ENCODE measurements at places on chromosomes 16 and 17. TPM values are rescaled to one million over a fixed set of nuclear protein-coding genes. Genes with fewer than 3 reads are reported as not detected.

MOSMO gene
- polyA plus RNA-seq, result 7.0 TPM

CCDC40 gene
- polyA plus RNA-seq, result 12.2 TPM

RAPGEFL1 gene
- polyA plus RNA-seq, result 10.1 TPM

CREBBP gene
- polyA plus RNA-seq, result 27.3 TPM

TLCD3A gene
- 20.3 TPM for polyA plus RNA-seq

MYH8 gene
- polyA plus RNA-seq, result not detected

NPIPB2 gene
- polyA plus RNA-seq, result 11.3 TPM

WNT9B gene
- polyA plus RNA-seq, result not detected

GPR142 gene
- polyA plus RNA-seq, result not detected

HOXB1 gene
- polyA plus RNA-seq, result 12.4 TPM

GPR179 gene
- polyA plus RNA-seq, result not detected

ARHGAP44 gene
- 16.5 TPM for polyA plus RNA-seq

VPS35 gene
- 146 TPM for polyA plus RNA-seq

SNAI3 gene
- 4.5 TPM for polyA plus RNA-seq

AP2B1 gene
- polyA plus RNA-seq, result 54.7 TPM

TPSG1 gene
- 0.77 TPM for polyA plus RNA-seq

KRTAP4-3 gene
- polyA plus RNA-seq, result not detected

HAS3 gene
- polyA plus RNA-seq, result 0.62 TPM

KRTAP9-8 gene
- polyA plus RNA-seq, result not detected

KRTAP17-1 gene
- not detected for polyA plus RNA-seq

ARL5C gene
- not detected for polyA plus RNA-seq

PIMREG gene
- 65.2 TPM for polyA plus RNA-seq

CISD3 gene
- polyA plus RNA-seq, result 20.6 TPM

ATP2A3 gene
- 15.8 TPM for polyA plus RNA-seq

PIK3R5 gene
- 0.09 TPM for polyA plus RNA-seq

KRT12 gene
- not detected for polyA plus RNA-seq

KRTAP1-1 gene
- not detected for polyA plus RNA-seq

DPEP2 gene
- polyA plus RNA-seq, result 0.82 TPM

GLIS2 gene
- polyA plus RNA-seq, result 10.3 TPM

FSCN2 gene
- polyA plus RNA-seq, result 2.4 TPM

NLRC3 gene
- polyA plus RNA-seq, result 0.61 TPM

CDH16 gene
- not detected for polyA plus RNA-seq

TPSD1 gene
- polyA plus RNA-seq, result not detected

CYB5B gene
- 122 TPM for polyA plus RNA-seq

TBC1D3I gene
- not detected for polyA plus RNA-seq

CCL14 gene
- polyA plus RNA-seq, result not detected

MYLK3 gene
- polyA plus RNA-seq, result 57.8 TPM

TBC1D3E gene
- polyA plus RNA-seq, result 4.6 TPM

KRTAP4-1 gene
- not detected for polyA plus RNA-seq

PCGF2 gene
- 12.2 TPM for polyA plus RNA-seq

LRRC37A gene
- 2.9 TPM for polyA plus RNA-seq

TCAP gene
- 105 TPM for polyA plus RNA-seq

LRRC59 gene
- polyA plus RNA-seq, result 58.9 TPM

CTRB1 gene
- 0.22 TPM for polyA plus RNA-seq

ADAMTS18 gene
- polyA plus RNA-seq, result not detected

AGRP gene
- polyA plus RNA-seq, result 0.71 TPM

PLLP gene
- 6.4 TPM for polyA plus RNA-seq

YPEL3 gene
- 115 TPM for polyA plus RNA-seq

Measured in cardiac muscle cell (in vitro differentiated cells and primary cell).